G401 (cell line): ENCODE measurements at places on chromosomes 1 and 21. TPM values are rescaled to one million over a fixed set of nuclear protein-coding genes. Genes with fewer than 3 reads are reported as not detected.

Gene DENND2D
- not detected in 2 replicates for total RNA-seq

Gene NTRK1
- 0.81 and 1.2 TPM in 2 replicates for total RNA-seq

Gene CENPL
- 19.0 and 32.2 TPM in 2 replicates for total RNA-seq

Gene CZIB
- 61.6 and 70.9 TPM in 2 replicates for total RNA-seq

Gene CAPN2
- total RNA-seq, result 170 and 181 TPM in 2 replicates

Gene HHIPL2
- total RNA-seq, result 0.31 TPM in 1 of 2 replicates, not detected in the other

Gene KCNK1
- total RNA-seq, result not detected in 2 replicates

Gene METTL13
- total RNA-seq, result 40.5 and 64.3 TPM in 2 replicates

Gene AIRE
- total RNA-seq, result 0.86 and 1.7 TPM in 2 replicates

Gene LCE3E
- not detected in 2 replicates for total RNA-seq

Gene USH2A
- total RNA-seq, result not detected in 2 replicates

Gene JAM2
- not detected in 2 replicates for total RNA-seq

Gene CDA
- total RNA-seq, result not detected in 2 replicates

Gene FCN3
- total RNA-seq, result not detected in 2 replicates

Gene ZNF644
- total RNA-seq, result 45.4 and 76.0 TPM in 2 replicates

Gene TSACC
- total RNA-seq, result not detected in 2 replicates

Gene RTCA
- 39.0 and 40.4 TPM in 2 replicates for total RNA-seq

Gene UBL4B
- not detected in 2 replicates for total RNA-seq

Gene PTPRC
- not detected in 2 replicates for total RNA-seq

Gene EXTL1
- total RNA-seq, result 88.2 and 101 TPM in 2 replicates

Gene KRTAP12-4
- total RNA-seq, result not detected in 2 replicates

Gene KCNK2
- total RNA-seq, result not detected in 2 replicates

Gene SNRNP40
- total RNA-seq, result 269 and 326 TPM in 2 replicates

Gene DNALI1
- total RNA-seq, result not detected in 2 replicates

Gene RHOU
- total RNA-seq, result 0.54 and 1.8 TPM in 2 replicates

Gene F13B
- total RNA-seq, result not detected in 2 replicates

Gene SHE
- not detected in 2 replicates for total RNA-seq

Gene NHLH1
- not detected in 2 replicates for total RNA-seq

Gene EXO1
- total RNA-seq, result 29.7 and 46.2 TPM in 2 replicates

Gene ALX3
- total RNA-seq, result not detected in 2 replicates

Gene PTPRF
- 46.6 and 61.3 TPM in 2 replicates for total RNA-seq
